ENCODE measurements at places on chromosomes 1 and 21.

- no peak for DNase-seq
Measured at GRCh38 chr1:215863796-215864195, 296.7 kb downstream of the KCTD3 start.

GRCh38 chr1:51898090-51898734 lies 19.7 kb upstream of the NRDC start:
- DNase-seq = peak; percentile 93

GRCh38 chr1:160862203-160863060 lies at the start of gene CD244:
TSS of gene CD244 (minus strand) at chr1:160862887. CDS start at chr1:160862677, 210 bp downstream.
- DNase-seq = no peak

DNA sequence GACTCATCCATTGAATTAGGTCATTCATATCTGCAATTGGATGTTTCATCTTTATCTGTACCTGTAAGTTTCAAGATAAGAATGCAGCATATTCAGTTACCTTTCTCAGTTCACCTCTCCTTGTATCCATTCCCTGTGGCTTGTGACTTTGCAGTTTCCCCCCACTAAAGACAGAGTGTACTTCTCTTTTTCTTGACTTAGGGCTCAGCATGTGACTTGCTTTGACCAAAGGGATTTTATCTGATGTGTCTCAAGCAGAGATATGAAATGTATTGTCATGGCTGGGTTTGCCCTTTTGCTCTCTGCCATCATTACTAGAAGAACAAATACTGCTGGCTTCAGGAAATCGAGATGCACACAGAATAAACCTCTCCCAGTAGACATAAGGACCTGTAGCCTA lies 754.8 kb downstream of the ADGRL2 start:
- no peak for DNase-seq

Measured in choroid plexus epithelial cell (primary cell).